Naive thymus-derived CD8-positive, alpha-beta T cell (primary cell): ENCODE measurements at places on chromosomes 1 and 21.

DNA sequence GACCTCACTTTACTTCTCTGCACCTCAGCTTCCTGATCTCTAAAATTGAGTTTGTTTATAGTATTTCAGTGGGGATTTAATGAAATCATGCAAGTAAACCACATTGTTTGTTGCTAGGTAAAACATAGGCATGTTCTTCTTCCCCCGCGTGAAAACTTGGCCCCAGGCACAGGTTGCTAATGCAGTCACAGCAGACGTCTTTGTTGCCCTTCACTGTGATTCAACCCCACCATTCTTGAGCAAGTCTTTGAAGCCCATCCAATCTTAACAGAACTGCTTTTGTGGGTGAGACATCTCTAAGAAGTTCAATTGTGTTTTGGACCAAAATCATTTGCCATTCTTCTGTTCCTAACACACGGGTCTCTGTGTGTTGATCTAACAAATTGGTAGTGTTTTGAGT is 185.5 kb downstream of the ZNF281 start:
- DNase-seq = no peak

- no peak for DNase-seq
These were observed 143.4 kb downstream of the TGFB2 start for GRCh38 chr1:218488531-218488930.

DNA sequence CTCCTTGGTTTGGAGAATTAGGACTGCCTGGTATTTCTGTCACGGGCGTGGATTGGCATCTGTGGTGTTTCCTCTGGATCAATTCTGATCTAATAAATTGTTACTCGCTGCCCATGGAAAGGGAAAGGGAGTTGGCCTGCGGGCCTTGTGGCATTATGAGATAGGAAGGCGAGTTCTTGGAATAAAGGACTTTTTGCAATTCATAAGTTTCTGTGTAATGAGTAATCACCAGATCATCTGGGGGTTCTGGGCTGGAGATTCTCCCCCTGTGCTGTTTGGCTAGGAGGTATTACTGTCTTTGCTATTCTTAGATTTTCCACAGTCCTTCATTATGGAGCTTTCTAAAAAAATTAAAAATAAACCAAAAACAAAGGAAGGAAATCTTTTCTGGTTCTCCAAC is 315.9 kb downstream of the CAMTA1 start:
- no peak for DNase-seq

- no peak for DNase-seq
These were observed 352.5 kb downstream of the KCNT2 start for GRCh38 chr1:196255762-196256161.

DNA sequence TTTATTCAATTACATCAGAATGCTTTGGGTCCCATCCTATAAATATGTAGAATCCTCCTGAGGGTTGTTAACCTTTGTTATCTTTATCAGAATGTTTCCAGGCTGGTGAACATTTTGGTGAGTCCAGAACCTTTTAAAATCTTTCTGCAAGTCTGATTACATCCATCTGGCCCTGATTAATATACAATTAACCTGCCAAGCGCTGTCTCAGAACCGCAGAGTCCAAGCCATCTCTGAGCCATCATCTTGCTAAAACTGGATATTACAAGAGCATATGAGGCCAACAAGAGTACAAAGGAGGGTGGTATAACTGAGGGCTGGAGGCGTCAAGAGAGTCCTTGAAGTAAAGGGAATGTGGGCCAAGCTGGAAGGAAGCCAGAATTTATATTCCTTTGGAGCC is 88.6 kb upstream of the ZC3H11B start:
- no peak for DNase-seq

GRCh38 chr1:180288940-180289339 is 58.9 kb downstream of the LHX4 start:
- no peak for DNase-seq

DNA sequence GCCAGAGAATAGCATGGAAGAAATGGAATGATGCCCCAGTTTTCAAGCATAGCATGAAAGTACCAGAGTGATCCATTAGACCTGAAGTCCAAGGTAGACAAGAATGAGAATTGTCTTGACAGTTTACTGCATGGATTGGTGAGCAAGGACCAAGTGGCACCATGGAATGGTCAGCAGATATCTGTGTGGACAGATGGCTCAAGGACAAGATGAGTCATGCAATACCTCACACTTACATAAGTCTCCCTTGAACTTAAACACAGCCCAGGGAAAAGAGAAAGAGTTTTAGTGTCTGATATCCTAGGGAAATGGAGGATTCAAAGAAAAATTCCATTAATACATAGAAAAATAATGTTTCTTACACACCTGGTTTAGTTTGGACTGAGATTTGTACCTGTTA is 195.2 kb downstream of the MRPL39 start:
- no peak for DNase-seq

DNA sequence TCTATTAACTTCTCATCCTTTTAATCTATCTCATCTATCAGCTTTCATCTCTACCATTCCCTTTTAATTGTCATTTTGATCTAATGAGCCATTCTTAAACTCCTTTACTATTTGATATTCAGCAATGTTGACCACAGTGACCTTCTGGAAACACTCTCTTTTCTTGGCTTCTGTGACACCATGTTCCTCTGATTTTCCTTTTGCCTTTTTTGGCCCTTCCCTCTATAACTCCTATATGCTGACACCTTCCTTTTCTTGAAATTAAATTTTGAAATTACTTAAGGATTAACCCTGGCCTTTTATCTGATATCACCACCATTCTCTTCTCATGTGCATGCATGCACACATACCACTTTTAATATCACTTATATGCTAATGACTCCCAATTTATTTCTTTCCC is 41.2 kb upstream of the SAMSN1 start:
- no peak for DNase-seq

- no peak for DNase-seq
These were observed 243.6 kb downstream of the TNR start for GRCh38 chr1:175499595-175500382.

GRCh38 chr21:39288987-39289386 is 24.4 kb downstream of the BRWD1 start:
- no peak for DNase-seq

GRCh38 chr1:215957663-215958062 is 390.6 kb downstream of the KCTD3 start:
- no peak for DNase-seq
